Lung (tissue), 17 donors: ENCODE measurements at places on chromosomes 5 and 9. TPM values are rescaled to one million over a fixed set of nuclear protein-coding genes. Genes with fewer than 3 reads are reported as not detected.

The HSD17B3 gene
- total RNA-seq: not detected

The PLCXD3 gene
- 2.1 TPM for total RNA-seq

DNA sequence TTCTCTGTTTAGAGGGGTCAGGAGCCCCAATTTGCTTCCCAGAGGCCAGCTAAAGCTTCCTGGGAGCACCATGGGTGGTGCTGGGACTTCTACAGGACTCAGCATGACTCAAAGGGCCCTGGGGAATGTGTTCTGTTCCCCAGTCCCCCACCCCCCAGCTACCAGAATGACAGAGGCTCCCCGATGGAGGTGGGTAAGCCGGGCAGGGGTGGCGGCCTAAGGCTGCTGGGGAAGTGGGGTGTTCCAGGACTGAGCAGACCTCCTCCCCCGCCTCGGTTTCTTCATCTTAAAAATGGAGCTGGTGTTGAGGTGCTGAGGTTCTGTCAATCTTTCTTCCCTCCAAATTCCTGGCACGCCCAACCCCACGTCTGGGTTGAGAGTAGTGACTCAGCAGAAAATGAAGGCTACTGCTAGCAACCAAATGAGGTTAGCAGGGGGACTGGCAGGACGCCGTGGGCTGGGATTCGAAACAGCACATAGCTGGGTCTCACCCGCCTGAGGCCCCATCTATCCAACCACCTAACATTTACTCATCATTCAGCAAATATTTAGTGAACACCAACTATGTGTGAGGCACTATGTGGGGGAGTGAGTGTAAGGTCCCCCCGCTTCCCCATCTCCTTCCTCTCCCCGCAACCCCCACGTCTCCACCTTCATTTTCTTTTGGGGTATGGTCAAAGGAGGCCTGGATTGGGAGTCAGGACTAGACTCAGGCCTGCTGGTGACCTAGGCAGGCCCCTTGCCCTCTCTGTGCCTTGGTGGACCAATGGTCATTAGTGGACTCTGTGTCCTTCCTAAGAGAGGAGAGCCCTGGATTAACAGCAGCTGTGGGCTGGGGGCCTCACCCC is 50.2 kb downstream of the C9orf50 start:
- no peak for DNase-seq

DNA sequence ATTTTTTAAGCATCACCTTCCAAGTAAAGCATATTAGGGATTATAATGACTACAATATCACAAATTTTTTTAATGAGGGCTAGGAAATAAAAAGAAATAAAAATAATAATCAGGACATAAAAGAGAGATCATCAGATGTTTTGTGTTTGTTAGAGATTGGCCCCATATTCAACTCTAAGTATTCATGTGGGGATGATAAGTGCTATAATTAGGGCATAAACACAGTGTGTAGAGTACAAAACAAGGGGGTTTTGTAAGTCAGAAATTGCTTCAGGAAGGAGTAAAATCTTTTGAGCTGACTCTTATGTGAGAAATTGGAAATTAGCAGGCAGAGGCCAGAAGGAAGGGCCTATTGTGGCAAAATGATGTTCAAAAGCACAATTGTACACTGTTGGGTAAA is 127.3 kb downstream of the STARD4 start:
- DNase-seq: no peak

DNA sequence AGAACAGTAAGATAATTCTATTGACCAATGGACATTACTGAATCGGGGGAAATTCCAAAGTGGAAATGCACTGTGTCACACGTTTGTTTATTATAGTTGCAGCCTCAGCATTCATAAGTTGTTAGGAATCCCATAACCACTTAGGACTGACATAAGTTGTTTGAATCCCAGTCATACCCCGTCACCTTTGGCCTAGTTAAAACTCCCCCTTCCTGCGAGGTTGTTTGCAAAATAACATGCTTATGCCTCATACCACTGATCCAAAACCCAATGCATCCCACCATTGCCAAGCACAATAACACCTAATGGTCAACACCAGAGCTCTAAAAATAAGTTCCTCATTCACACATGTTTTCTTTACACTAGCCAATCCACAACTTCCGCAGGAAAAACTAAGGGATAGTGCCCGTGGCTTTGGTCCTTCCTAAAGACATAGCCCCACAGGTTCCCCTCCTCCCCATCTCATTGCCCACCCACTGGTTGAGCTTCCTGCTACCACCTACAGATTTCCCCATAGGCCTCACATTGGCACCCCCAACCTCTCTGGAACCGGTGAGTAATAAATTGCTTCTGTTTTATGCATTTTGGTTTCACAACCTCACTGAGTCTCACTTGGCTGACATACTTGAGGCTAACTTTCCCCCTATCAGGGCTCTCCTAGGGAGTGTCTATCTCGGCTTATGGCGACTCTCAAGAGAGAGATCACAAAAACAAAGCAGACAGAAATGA is 42.3 kb upstream of the MUSK start:
- no peak for DNase-seq

GRCh38 chr5:83323557-83324180 is 147.9 kb upstream of the VCAN start:
- no peak for DNase-seq

DNA sequence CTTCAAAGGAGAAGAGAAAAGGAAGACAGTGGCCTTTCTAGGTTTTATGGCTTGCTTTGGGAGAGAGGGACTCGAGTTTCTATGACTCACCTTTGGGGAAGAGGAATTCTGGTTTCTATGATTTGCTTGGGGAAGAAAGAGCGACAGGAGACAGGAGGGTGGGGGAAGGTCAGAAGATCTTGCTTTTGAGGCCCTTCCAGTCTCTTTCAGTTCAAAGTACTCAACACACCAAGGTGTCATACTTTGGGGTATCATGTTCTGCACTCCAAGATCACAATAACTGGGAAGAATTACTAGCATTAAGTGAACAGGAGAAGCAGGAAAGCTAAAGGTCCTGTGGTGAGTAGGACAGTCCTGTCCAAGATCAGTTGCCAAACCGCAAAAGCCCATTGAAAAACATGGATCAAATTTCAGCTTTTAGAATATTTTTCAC is 324.5 kb downstream of the ARHGEF28 start:
- no peak for DNase-seq

DNA sequence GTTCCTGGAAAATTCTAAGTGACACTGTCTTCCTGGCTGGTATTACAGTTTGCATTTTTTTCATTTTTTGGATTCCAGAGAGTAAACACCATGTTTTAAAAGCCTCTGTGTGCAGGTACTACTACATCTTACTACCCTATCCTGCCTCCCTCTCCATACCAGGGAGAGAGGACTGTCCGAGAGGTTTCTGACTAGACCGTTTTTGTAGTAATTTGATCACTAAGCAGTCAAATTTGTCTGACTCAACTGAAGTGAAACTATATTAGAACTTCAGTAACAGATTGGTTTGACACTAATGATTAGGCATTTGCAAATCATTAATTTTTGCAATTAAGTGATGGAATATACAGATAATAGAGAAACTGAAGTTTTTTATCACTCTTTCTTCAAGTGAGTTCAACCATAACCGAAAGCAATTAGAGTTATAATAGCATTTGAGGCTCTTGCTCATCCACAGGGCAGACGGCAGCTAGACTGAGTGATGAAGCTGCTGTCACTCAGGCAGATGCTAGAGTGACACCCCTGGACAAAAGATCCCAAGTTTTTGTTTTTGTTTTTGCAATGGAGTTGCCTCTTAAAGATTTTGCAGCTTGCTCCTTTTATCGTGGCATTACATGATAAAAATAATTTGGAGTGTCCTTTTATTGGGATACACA is 44.3 kb downstream of the SMARCA2 start:
- no peak for DNase-seq

GRCh38 chr5:9314558-9314957 is 231.3 kb downstream of the SEMA5A start:
- DNase-seq: peak; percentile 4
